ENCODE measurements at places on chromosomes 4 and X.

DNA sequence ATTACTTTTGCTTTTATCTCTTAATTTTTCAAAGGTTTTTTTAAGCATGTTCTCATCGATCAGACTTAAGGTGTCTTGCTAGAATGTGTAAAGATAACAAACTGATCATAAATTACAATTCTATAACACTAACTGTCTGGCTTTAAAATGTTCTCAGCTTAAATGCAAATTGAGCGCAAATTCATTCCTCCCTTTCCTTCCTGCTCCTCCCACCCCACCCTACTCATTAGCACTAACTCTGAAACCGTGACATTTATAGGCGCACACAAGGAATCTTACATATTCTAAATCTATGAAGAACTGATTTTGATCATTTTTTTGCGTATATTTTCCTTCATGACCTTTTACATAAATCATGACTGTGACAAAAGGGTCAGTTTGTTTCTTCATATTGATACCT, 590.0 kb upstream of the DIAPH2 start:
- no peak for DNase-seq

- no peak for DNase-seq
Measured at GRCh38 chrX:105331244-105331643, 110.8 kb upstream of the TEX13A start.

DNA sequence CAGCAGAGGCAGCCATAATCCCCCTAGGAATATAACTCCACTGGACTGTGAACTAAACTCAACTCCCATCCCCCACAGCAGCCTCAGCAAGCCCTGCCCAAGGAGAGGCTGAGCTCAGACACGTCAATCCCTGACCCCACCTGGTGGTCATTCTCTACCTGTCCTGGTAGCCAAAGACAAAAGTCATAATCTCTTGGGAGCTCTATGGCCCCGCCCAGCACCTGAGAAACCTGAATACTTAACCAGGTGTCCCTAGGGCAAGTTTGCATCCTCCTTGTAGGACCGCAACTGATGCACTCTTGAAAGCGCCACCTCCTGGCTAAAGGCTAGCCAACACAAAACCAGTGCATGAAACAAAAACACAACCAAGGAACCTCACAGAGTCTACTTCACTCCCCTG, 18.4 kb downstream of the CT47B1 start:
- DNase-seq, result no peak

- DNase-seq, result no peak
Measured at GRCh38 chr4:184756399-184756798, 22.5 kb upstream of the CENPU start.

- DNase-seq, result no peak
Measured at GRCh38 chr4:102022343-102022742, 231.8 kb downstream of the BANK1 start.

- no peak for DNase-seq
Measured at GRCh38 chr4:38964942-38965775, 67.0 kb downstream of the TMEM156 start.

- DNase-seq, result no peak
Measured at GRCh38 chr4:20172070-20172760, 79.5 kb upstream of the SLIT2 start.

Measured in NCI-H1417 treated with DMSO at 0.1 percent for 48 hours (cell line).